ENCODE measurements at places on chromosomes 2 and 18.

DNA sequence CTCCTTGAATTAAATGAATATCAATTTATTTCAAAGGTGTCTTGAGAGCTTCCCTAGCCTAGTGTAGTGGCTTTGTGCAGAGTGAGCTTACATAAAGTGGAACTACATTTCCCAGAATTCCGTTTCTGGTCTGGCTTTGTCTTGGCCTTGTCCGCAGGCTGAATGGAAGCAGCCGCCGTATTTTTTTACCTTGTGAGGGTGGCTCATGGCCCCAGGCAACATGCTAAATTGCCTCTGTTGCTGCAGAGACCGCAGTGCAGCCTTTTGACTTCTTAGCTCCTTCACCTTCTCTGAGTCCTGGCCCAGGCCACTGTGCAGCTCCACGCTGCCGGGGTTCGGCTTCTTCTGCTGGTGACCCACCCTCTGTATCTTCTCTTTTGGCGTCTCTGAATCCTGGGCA is 114.8 kb upstream of the SLC38A11 start:
- DNase-seq, result no peak

DNA sequence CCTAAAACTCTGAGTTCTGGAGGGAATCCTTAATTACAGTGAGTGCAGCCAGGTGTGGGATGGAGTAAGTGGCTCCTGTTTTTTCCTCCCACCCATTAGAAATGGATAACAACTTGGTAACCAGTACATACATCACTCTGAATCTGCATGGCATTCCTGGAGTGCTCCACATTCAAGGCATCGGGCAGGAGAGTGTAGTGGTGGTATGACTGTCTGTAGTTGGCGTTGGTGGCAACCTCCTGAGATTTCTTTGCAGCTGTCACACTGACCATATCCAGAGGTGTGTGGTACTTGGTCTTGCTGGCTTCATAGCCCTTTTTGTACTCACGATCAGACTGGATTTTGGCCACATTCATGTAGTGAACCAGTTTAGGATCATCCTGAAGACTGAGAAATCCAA is 68.3 kb downstream of the NEB start:
- no peak for DNase-seq

GRCh38 chr2:86107031-86107430 is 996 bp downstream of the PTCD3 start:
- DNase-seq, result no peak

DNA sequence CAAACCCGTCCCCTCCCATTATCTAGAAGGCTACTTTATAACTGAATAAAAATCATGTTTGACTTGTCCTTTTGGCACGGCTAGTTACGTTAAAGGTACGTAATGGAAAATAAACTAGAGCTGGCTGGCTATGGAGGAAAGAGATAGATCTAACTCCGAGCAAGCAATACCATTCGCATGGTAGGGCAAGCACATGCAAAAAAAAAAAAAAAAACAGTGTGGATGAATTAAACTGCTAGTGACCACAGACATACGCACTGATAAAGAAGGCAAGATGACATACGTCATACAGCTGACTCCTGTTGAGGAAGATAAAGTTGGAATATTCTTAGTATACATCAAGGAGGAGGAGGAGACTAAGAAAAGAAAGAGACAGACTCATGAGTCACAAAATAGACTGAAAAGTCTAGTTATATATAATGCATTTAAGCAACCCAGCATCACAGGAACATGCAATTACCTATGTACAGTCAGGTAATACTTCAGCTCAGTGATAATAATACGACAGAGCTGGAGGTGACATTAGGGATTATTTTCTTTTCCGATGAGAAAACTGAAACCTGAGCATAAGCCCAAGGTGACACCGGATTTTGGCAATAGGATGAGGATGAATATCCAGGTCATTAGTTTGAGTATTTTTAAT is 37.9 kb upstream of the NARS1 start:
- no peak for DNase-seq

- no peak for DNase-seq
Measured at GRCh38 chr2:195709901-195710806, 53.1 kb downstream of the SLC39A10 start.

DNA sequence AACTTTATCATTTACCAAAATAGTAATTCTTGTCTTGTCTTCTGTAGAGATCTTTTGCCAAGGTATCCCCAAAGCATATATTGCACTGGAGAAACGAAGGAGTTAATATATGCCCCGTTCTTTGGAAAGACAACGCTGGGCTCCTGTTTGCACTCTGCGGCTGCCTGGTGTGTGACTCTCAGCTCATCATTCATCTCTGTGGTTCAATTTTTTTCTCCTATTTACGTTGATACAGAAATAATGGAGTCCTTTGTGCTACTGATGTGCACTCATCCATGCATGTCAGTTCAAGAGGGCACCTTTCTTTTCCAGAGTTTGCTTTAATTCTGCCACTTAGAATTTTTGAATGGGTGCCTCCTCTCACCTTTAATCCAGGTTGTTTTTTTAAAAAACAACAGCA is 655.5 kb downstream of the DCDC2C start:
- no peak for DNase-seq

DNA sequence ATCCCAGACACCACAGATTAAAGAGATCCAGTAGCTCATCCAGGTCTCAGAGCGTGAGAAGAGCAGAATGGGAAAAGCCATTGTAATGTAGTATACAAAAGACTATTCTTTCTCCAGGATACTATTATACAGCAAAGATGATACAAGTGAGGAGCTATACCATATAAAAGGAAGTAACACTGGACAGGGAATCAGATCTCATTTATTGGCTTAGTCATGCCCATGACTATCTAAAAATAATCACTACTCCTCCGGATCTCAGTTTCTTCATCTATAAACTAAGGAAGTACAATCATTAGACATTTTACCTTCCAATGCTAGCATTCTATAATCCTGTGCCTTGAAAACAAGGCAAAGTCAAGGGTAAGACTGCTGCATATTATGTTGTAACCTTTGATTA is 19.4 kb downstream of the KRCC1 start:
- no peak for DNase-seq

GRCh38 chr18:50726960-50727589 is 92.7 kb downstream of the MRO start:
- DNase-seq, result no peak

- peak; percentile 31 for DNase-seq
Measured at GRCh38 chr2:36834731-36835524, 131.4 kb downstream of the STRN start.

GRCh38 chr2:205836477-205837221 is 154.3 kb downstream of the NRP2 start:
- no peak for DNase-seq

GRCh38 chr2:74387346-74387745 is 7.2 kb upstream of the DCTN1 start:
- DNase-seq, result no peak

- no peak for DNase-seq
Measured at GRCh38 chr2:2657121-2657962, 326.3 kb upstream of the MYT1L start.

DNA sequence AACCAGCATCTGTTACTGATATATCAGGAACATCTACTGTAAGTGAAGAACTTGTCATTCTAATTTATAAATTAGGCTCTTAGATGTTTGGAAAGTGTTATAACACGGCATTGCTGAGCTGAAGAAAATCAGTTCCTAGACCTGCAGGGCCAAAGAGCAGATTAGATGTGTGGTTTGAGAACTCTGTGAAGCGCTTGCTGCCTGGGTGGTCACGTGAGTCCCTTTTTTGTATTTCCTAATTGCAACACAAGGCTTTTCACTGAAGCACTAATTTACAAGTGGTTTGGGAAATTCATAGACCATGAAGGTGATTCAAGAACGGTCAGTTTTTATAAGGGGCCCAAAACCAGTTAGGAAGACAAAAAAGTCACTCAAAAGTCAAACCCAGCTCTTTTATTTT is 106.9 kb upstream of the SP3 start:
- DNase-seq, result no peak

DNA sequence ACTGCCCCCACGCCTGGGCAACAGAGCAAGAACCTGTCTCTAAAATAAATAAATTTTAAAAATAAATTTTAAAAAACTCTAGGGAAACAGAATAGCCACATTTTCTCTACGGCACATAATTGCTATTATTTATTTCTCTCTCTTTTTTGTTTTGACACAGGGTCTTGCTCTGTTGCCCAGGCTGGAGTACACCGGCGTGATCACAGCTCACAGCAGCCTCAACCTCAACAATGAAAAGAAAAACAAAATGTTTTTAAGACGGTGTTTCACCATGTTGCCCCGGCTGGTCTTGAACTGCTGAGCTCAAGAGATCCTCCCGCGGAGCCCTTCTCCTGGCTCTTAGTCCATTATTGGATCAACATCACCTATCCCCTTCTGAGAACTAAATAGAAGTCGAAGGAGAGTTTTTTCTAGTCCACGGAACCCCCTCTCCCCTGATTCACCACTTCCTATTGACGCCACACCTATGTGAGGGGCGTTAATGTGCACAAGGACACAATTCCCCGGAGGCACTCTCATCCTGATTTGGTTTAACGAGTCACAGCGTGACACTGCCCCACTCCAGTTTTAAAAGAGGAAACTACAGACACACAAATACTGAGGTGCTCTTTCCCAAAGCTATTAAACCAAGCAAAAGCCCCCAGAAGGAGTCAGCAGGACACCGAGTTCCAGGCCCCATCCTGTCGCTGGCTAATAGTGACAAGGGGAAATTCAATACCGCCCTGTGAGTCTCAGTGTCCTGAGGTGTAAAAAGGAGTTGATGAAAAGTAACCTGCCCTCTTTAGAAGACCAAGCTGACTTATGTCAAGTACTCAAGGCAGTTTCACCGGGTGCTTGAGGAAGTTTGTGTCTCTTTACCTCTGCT is 1.1 kb downstream of the NPC1 start:
- peak; percentile 40 for DNase-seq

DNA sequence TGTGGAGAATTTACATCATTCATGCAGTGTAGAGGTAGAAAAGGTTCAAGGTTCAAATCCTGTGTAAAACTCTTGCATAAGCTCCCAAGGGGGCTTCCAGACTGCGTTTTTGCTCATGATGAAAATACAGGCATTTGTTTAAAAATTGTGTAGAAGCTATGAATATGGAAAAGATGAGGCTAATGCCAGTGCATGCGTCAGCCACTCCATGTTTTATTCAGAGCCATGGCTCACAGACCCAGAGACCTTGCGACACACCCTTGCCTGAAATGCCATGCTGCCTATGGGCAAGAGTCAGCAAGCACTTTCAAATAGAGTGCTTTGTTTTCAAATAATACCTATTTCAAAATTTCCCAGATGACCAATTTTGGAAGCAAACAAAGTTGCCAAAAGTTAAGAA is 262.3 kb downstream of the TRIB2 start:
- DNase-seq, result no peak
